ENCODE measurements at places on chromosomes 3 and 15. TPM values are rescaled to one million over a fixed set of nuclear protein-coding genes. Genes with fewer than 3 reads are reported as not detected.

Gene ASB14
- not detected for total RNA-seq

Gene CD200R1
- 1.7 TPM for total RNA-seq

Gene MKRN3
- total RNA-seq: 0.65 TPM

Gene LOXL1
- total RNA-seq: 84.3 TPM

Gene NMB
- total RNA-seq: 4.8 TPM

Gene GTPBP8
- total RNA-seq: 30.8 TPM

Gene CKMT1A
- total RNA-seq: 0.17 TPM

Gene GAP43
- 2.2 TPM for total RNA-seq

Gene CTXN2
- not detected for total RNA-seq

GRCh38 chr3:58323529-58324390 lies 8.9 kb upstream of the PXK start:
- no peak overlapping the region for H3K4me3 ChIP-seq
- peaks cover 6% of the 10 kb centered on the region for H3K4me1 ChIP-seq
- H3K36me3 ChIP-seq: peaks cover under 1% of the 10 kb centered on the region

- H3K27me3 ChIP-seq: no peaks in the 10 kb centered on the region
- no peaks in the 10 kb centered on the region for H3K4me1 ChIP-seq
- H3K27ac ChIP-seq: no peak overlapping the region
- no peak overlapping the region for H3K4me3 ChIP-seq
Observed at GRCh38 chr3:84820126-84820525, 138.7 kb upstream of the CADM2 start.

DNA sequence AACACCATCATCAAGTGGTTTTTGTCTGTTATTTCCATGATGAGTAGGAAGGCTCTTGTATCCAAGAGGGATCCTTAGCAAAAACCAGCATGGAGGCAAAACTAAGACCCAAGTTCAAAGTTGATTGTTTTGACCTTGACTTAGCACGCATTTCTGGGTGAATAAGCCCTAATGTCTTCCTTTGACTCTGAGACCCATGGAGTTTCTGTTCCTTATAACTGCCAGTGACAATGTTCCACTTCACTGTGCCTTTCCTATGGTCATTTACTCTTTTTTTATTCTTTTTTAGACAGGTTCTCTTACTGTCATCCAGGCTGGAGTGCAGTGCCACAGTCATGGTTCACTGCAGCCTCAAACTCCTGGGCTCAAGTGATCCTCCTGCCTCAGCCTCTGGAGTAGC lies 118.2 kb upstream of the MRPL3 start:
- H3K27ac ChIP-seq: no peak overlapping the region
- H3K4me3 ChIP-seq: no peak overlapping the region
- no peak for DNase-seq
- H3K4me1 ChIP-seq: no peaks in the 10 kb centered on the region

DNA sequence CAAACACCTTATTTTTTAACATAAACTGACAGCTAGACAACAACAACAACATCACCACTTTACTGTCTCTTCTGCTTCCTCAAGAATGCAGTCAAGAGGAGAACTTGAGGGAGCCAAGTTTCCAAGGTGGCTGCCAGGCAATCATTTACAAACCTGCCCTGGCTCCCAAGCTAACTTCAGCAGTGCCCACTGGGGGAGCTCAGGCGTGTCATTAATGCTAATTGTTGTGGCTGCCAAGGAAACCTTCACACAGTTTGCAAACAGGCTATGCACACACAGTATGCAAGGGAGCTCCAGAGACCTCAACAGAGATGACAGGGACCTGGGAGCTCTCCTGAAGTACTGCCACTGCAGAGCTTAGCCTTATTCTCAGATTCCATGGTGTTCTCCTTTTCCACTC lies 2.1 kb downstream of the DZIP1L start:
- H3K36me3 ChIP-seq: no peaks in the 10 kb centered on the region
- peak overlapping the region; percentile 95 for H3K27ac ChIP-seq
- H3K4me3 ChIP-seq: no peak overlapping the region
- no peaks in the 10 kb centered on the region for H3K27me3 ChIP-seq
- DNase-seq: no peak

- peaks cover 98% of the 10 kb centered on the region for H3K4me1 ChIP-seq
- peak overlapping the region; percentile 82 for H3K27ac ChIP-seq
- H3K4me3 ChIP-seq: no peak overlapping the region
- DNase-seq: no peak
- H3K27me3 ChIP-seq: no peaks in the 10 kb centered on the region
- no peaks in the 10 kb centered on the region for H3K36me3 ChIP-seq
Observed at GRCh38 chr3:194274424-194275085, 76.6 kb downstream of the CPN2 start.

GRCh38 chr3:21573291-21573690 lies 177.7 kb downstream of the ZNF385D start:
- no peak for DNase-seq
- H3K4me1 ChIP-seq: no peaks in the 10 kb centered on the region
- no peak overlapping the region for H3K4me3 ChIP-seq
- H3K27ac ChIP-seq: no peak overlapping the region
- H3K27me3 ChIP-seq: no peaks in the 10 kb centered on the region

DNA sequence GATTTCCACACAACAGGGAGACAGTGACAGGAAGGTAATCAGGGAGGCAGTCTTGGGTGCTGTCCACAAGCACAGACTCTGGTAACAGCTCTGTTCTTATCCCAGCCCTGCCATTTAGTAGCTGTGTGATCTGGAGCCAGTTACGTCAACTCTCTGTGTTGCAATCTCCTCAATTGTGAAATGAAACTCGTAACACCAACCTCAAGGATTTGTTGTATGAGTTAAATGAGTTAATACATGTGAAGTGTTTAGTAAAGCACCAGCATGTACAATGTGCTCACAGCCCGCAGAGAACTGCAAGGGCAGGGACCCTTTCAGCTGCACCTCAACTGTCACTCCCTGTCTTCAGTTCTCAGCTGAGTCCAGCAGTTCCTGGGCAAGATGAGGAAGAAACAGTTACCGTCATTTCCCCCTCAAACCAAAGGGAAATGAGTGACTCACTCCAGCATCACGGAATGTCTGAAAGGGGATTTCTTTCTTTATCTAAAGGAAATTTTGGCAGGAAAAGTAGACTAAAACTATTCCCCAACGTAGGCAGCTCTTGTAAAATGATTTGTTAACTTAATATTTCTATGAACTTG lies 39.9 kb upstream of the MB21D2 start:
- H3K27ac ChIP-seq: peak overlapping the region; percentile 50
- no peaks in the 10 kb centered on the region for H3K36me3 ChIP-seq
- H3K27me3 ChIP-seq: no peaks in the 10 kb centered on the region
- no peak for DNase-seq

DNA sequence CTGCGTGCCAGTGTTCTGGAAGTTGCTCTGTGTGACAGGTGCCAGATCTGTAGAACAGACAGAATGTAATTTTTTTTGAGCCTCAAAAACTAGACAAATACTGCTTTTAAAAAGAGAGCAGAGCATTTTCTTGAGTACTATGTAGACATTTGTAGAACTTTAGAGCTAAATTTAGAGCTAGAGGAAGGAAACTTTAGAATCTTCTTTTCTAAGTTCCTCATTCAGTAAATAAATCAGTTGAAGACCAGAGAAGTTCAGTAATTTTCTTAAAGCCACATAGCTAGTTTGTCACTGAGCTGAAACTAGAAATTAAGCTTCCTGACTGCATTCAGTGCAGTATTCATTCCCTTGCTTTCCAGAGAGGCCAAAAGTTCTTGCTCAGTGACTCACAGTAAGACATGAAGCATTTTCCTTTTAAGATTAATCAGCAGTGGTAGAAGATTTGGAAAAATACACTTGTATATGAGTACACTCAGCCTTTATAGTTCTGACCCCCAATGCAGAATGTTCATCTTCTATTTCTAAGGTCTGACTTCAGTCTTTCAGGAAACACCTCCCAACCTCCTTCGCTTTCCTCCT lies 83.6 kb upstream of the TSEN2 start:
- H3K4me1 ChIP-seq: no peaks in the 10 kb centered on the region
- DNase-seq: no peak
- H3K36me3 ChIP-seq: no peaks in the 10 kb centered on the region
- no peak overlapping the region for H3K4me3 ChIP-seq

- no peak overlapping the region for H3K27ac ChIP-seq
- H3K27me3 ChIP-seq: no peaks in the 10 kb centered on the region
- no peak for DNase-seq
Observed at GRCh38 chr3:38317192-38317759, 29.3 kb upstream of the XYLB start.

- no peaks in the 10 kb centered on the region for H3K27me3 ChIP-seq
- H3K36me3 ChIP-seq: no peaks in the 10 kb centered on the region
Observed at GRCh38 chr3:132342183-132342582, 25.0 kb downstream of the ACP3 start.

DNA sequence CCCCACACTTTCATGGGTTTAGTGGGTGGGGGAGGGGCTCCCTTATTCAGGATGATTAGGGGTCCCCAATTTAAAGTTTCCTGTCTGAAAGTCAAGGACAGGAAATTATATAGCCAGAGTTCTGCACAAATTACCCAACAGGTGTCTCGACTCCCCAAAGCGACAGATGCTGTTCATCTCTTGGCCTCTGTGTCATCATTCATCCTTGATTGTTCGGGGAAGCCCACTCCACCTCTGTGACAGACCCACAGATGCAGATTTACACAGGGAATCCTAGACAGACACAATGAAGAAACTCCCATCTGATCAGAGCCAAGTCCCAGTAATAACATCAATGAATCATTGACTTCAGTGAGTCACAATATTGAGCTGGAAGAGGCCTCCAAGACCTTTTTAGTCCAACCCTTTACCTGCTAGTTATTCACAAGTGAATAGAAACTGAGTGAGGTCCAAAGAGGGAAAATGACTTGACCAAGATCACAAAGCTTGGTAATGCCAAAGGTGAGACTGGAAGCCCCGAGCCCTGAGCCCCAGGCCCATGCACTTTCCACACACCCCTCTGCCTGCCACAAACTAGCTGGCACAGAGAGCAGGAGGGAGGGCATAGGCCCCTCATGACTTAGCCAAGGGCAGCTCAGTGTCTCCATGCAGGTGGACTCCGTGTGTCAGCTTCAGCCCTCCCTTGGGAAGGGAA lies 7.9 kb upstream of the SRP14 start:
- H3K36me3 ChIP-seq: no peaks in the 10 kb centered on the region
- H3K27ac ChIP-seq: peak overlapping the region; percentile 8
- DNase-seq: peak; percentile 45
- no peaks in the 10 kb centered on the region for H3K27me3 ChIP-seq
- H3K4me1 ChIP-seq: peaks cover 50% of the 10 kb centered on the region
- no peak overlapping the region for H3K4me3 ChIP-seq

GRCh38 chr3:126267169-126267975 lies 87.0 kb upstream of the ALDH1L1 start:
- H3K4me1 ChIP-seq: peaks cover 80% of the 10 kb centered on the region
- H3K4me3 ChIP-seq: peak overlapping the region; percentile 46
- no peaks in the 10 kb centered on the region for H3K27me3 ChIP-seq
- H3K36me3 ChIP-seq: no peaks in the 10 kb centered on the region
- DNase-seq: peak; percentile 94
- peak overlapping the region; percentile 95 for H3K27ac ChIP-seq

DNA sequence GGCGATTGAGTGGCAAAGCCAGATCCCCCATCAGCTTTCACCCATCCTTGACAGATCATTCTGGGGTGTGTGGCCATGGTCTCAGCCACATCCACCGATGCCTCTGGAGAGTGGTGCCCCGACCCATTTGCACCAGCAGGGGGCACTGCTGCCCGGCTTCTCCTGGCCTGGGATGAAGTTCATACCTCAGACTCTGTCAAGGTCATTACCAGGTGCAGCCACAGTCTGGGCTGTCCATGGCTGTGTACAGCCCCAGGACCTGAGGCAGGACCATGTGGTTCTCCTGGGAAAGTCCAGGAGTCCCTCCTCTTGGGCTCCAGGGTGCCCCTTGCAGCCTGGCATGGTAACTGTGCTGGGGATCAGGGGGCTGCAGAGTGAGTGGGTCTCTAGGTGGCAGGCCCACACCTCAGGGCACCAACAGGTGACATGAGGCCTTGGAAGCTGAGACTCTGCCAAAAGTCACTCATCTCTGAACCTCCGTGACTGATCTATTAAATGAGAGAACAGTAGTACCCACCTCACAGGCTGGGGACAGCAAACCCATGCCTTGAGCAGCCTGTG lies 67.2 kb downstream of the CACNA2D2 start:
- H3K27me3 ChIP-seq: no peaks in the 10 kb centered on the region
- DNase-seq: no peak
- H3K36me3 ChIP-seq: no peaks in the 10 kb centered on the region
- peaks cover 5% of the 10 kb centered on the region for H3K4me1 ChIP-seq
- H3K4me3 ChIP-seq: no peak overlapping the region

- DNase-seq: no peak
- H3K36me3 ChIP-seq: no peaks in the 10 kb centered on the region
- H3K4me3 ChIP-seq: no peak overlapping the region
- no peak overlapping the region for H3K27ac ChIP-seq
- H3K4me1 ChIP-seq: peaks cover 10% of the 10 kb centered on the region
Observed at GRCh38 chr3:151804267-151804666, 9.6 kb upstream of the AADAC start.

DNA sequence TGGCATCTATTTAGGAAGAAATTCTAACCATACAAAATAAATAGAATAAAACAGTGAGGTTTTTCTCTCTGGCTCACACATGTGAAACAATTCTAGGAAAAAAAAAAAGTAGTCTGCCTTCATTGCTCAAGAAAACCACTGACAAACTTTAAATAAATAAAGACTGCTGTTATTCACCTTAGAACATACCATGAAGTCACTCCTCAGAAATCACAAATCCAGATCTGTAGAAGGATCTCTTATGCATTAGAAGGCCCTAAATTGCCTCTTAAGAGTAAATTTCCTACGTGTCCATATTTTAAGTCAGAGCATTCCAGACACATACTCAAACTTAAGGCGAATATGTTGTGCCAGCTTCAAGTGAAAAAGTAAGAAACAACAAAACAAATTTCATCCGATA lies 217.3 kb downstream of the ZIC4 start:
- no peaks in the 10 kb centered on the region for H3K27me3 ChIP-seq
- no peak for DNase-seq
- no peaks in the 10 kb centered on the region for H3K4me1 ChIP-seq
- H3K4me3 ChIP-seq: no peak overlapping the region

DNA sequence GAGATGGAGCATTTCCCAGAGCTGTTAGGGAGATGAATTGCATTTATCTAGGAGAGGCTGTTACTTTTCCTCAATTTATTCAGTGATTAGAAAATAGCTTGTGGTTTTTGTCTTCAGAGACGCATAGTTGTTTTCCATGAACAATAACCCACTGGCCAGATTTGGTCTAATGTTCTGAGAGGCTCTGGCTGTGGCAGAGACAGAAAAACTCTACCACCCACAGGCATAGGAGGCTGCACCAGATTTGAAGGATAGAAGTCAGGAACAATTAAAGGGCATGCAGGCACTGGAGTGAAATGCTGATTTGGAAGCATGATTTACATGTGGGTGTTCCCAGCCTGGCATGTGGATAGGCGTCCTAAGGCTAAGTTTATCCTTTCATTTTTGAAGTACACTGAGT lies 143.5 kb downstream of the NFKBIZ start:
- H3K27ac ChIP-seq: no peak overlapping the region
- H3K36me3 ChIP-seq: no peaks in the 10 kb centered on the region
- no peaks in the 10 kb centered on the region for H3K4me1 ChIP-seq
- DNase-seq: no peak
- no peaks in the 10 kb centered on the region for H3K27me3 ChIP-seq
- no peak overlapping the region for H3K4me3 ChIP-seq

Measured in esophagus muscularis mucosa (tissue), 4 donors.